Activated CD8-positive, alpha-beta memory T cell treated with anti-CD3 and anti-CD28 coated beads for 24 hours (primary cell): ENCODE measurements at places on chromosomes 3 and 15.
A peak's percentile ranks its signal among the peaks of the same experiment; 100 is the strongest.

DNA sequence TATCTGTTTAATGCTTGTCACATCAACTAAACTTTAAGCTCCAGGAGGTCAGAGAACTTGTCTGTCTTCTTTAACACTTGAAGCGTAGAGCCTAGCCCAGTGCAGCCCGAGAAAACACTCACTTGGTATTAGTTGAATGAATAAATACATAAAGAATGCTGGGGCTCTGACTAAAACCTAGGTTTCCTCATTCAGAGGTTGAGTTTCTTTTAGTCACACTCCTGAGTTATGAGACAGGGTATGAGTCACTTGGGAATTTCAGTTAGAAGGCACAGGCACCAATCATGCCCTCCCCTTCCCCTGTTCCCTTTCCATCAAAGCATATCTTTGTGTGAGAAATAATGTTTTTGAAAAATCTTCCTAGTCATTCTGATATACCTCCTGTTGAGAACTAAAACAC, 589.8 kb upstream of the DPPA4 start:
- DNase-seq: no peak

DNA sequence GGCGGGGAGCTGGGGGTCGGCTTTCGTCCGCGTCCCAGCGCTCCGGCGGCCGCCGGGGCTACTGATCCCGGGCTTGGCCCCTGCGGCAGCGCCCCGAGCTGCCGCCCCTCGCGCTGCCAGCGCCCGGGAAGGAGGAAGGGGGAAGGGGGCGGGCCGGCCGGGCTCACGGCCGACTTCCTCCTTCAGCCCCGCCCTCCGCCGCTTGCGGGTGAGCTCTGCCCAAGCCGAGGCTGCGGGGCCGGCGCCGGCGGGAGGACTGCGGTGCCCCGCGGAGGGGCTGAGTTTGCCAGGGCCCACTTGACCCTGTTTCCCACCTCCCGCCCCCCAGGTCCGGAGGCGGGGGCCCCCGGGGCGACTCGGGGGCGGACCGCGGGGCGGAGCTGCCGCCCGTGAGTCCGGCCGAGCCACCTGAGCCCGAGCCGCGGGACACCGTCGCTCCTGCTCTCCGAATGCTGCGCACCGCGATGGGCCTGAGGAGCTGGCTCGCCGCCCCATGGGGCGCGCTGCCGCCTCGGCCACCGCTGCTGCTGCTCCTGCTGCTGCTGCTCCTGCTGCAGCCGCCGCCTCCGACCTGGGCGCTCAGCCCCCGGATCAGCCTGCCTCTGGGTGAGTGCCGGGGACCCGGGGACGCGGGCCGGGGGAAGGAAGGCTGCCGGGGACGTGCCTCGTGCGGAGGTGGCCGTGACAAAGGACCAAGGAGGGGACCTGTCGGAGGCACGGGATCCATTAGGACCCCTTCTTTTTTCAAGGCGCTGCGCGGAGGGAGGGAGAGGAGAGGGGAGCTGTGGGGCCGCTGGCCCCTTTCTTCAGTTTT, at the start of gene SEMA4B:
Gene SEMA4B (plus strand): TSS at position 201 of the 814 bp plus-strand sequence. CDS start 249 bp downstream, at position 450.
- peak; percentile 89 for DNase-seq

DNA sequence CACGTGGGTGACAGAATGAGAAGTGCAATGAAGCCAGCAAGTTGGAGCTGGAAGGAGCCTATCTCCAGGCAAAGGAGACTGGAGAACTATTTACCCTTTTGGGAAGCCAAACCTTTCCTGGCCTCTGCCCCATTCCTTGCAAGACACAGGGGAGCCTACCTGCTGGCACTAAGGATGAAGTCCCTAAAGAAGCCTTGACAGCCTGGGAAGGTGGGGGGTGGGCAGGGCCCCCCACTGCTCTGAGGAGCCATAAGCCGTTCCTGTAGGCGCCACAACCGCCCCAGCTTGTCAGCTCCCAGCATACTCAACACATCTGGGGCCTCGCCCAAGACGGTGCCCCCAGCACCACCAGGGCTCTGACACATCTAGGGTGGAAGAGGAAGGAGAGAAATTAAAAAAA, 5.5 kb downstream of the CDAN1 start:
- no peak for DNase-seq

GRCh38 chr15:41022487-41023090, 69.3 kb downstream of the CHAC1 start:
- peak; percentile 62 for DNase-seq

DNA sequence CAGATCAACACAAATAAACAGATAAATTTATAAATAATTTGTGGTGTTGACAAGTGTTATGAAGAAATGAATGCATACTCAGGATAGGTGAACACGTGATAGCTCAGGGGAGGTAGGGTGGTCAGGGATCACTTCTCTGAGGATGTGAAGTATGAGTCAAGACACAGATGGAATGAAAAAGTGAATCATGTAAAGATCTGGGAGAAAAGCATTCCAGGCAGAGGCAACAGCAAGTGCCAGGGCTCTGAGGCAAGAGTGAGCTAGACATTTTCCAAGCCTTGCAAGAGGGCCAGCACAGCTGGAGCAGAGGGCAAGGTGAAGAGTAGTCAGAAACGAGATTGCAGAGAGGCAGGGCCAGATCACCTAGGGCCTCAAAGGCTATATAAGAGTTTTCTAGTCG, 177.8 kb downstream of the WNT5A start:
- no peak for DNase-seq

- no peak for DNase-seq
Measured at GRCh38 chr15:60563539-60564404, 84.8 kb upstream of the ICE2 start.

DNA sequence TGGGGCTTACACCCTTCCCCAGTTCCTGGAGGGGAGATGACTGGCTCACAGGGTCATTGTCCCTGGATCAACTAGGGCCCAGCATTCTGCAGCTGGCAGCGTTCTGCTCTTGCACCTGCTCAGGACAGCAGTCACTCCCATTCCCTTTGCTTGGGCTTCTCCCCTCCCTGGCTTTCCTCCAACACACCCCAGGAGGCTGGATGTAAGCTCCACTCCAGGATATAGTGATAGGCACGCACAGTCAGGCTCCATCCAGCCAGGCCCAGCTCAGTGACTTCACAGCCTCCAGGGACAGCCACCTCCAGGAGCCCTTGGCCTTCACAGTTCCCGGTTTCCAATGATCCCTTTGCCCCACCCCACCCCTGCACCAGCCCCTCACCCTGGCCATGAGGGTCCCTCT, 1.9 kb downstream of the SPTBN5 start:
- no peak for DNase-seq

DNA sequence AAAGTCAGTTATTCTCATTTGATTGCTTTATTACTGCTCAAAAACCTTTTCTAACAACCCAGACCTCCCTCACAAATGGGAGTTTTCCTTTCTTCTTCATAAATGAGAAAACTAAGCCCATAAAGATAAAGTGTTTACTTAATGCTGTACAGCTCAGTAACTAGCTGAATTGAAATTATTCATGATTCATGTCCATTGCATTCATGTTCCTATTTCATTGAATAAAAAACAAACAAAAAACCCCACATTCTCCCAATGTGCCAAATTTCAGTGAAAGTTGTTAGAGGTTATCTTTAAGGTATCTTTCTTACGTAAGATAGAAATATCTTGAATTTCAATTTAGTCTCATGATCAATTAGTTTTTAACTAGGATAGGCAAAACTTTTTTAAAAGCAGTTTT, 2.8 kb downstream of the PLSCR2 start:
- no peak for DNase-seq

DNA sequence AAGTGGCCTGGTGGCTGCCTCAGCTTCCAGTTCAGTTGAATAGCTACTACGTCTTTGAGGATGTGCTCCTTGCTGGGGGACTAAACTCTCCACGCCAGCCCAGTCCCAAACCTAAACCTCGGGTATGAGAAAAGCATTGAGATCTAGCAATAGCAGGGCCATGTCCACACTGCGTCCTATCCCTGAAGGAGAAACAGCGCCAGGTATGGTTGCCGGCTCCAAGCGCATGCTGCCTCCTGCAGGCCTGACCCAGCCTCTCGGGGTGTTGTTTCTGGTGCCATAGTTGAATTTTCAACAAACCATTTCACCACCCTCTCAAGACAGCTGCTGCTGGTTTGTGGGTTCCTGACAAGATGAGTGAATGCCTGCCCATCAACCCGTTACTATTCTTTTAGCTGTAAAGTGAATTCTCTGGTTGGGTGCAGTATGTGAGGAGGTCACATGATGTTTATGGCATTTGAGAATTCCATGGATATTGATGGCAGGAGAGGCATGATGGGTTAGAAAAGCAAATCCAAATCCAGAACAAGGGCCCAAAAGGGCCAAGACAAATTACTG, 13.0 kb upstream of the SLC28A1 start:
- DNase-seq: no peak

DNA sequence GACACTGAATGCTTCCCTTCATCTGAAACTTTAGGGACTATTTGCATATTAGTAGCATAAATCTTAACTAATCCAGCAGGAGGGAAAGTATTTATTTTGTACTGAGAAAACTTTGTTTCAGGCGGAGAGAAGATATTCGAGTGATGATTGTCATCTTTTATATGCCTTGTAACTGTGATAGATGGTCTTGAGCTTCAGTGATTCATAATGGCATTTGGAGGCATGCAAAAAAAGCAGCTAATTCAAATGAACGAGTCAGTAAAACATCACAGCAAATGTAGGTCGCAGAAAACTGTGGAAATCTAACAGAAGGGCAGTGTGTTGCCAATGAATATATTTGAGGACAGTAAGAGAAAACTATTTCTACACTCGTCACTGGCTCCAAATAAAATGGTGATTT, 643.7 kb upstream of the NAALADL2 start:
- no peak for DNase-seq

DNA sequence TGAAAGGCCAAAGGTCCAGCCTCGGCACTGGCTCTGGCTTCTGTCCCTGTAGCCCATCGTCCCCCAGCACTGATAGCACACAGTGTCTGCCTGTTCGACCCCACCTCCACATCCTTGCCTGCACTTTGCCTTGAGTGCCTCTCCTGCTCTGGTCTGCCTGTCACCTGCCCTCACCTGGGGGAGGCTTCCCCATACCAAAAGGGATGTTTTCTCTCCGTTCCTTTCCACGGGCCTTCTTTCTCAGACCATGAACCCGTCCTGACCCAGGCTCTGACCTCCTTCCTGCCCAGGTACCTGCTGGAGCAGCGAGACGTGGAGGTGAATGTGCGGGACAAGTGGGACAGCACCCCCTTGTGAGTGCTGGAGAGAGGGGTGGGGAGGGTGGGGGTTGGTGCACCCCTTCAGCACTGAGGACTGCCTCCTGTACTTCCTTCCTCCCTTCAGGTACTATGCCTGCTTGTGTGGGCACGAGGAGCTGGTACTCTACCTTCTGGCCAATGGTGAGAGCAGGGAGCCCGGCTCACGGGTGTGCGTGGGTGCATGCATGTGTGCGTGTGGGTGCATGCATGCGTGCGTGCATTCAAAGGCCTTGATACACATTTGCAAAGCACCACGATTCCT, 1.5 kb downstream of the ABTB1 start:
- peak; percentile 61 for DNase-seq

- DNase-seq: no peak
Measured at GRCh38 chr3:58628823-58629562, 37.6 kb downstream of the FAM3D start.

DNA sequence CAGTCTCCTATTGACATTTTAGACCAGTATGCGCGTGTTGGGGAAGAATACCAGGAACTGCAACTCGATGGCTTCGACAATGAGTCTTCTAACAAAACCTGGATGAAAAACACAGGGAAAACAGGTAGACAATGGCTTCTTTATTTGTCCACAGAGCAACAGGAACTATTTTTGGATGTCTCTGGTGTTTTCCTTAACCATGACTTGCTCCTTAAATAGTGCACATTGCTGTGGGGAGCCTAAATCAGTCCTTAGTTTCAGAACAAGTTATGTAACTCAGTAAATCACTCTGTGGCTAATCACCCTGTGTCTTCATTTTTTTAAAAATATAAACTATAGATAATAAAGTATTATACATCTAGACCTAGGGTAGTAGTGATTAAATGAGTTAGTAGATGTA, 383.7 kb downstream of the FEZF2 start:
- DNase-seq: no peak

DNA sequence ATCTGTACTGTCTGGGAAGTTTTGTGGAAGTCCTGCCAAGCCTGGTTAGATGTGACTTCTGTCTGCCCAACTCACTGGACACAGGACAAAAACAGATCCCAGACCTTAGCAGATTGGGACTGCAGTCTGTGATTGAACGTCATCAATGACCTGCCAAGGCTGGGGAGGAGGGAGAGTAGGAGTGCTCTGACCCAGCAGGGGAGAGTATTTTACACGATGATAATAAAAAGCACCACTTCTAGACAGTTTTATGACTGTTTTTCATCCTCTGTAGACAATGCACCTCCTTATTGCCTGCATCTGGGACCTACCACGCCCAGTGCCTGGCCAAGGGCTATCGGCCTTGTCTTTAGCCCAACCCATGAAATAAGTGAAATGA, 102.3 kb upstream of the NR2E3 start:
- no peak for DNase-seq

- DNase-seq: no peak
Measured at GRCh38 chr3:33391255-33391995, 48.8 kb downstream of the UBP1 start.

GRCh38 chr15:58096529-58097084, 31.1 kb upstream of the ALDH1A2 start:
- DNase-seq: no peak

DNA sequence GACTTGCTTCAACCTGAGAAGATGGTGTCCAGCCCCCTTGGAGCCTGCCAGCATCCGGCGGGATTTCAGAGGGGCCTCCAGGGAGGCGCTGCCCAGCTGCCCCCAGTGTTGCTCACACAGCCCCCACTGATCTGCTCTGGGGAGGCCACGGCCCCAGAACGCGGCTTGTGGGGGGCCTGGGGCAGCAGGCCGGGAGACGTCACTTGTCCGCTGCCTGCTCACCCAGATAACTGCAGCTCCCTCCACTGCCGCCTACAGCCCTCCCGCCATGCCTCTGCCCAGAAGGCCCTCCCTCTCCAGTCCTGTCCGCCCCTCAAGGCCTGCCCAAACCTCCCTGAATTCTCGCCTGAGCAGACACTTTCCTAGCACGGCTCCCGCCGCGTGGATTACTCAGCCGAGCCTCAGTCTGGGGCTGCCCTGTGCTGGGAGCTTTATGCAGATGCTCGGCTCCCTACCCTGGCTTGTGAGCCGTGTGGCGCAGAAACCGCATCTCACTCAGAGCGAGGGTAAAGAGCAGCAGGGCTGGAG, 17.2 kb upstream of the ADIPOQ start:
- peak; percentile 75 for DNase-seq

GRCh38 chr3:54771050-54771449, 156.8 kb downstream of the LRTM1 start:
- DNase-seq: no peak

- DNase-seq: no peak
Measured at GRCh38 chr3:45631486-45631885, 36.9 kb downstream of the LIMD1 start.

GRCh38 chr3:143970773-143971358, 757 bp upstream of the DIPK2A start:
- peak; percentile 81 for DNase-seq

DNA sequence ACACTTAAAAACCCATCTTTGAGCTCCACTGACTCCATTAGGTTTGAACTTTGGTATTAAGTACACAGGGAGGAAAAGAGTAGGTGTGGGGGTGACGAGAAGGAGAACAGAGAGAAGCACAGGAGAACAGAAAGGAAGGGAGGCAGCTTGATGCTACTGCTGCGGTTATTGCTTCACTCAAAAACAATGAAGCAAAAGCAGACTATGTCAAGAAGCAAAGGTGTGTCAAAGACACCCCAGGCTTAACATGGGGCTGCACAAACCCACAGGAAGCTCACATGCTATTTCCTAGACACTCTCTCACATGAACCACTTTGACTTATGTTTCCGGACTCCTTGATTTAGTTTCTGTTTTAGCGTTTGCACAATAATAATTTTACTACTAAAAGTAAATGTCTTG, 961.0 kb upstream of the CFAP20DC start:
- DNase-seq: no peak
